HuH-7.5 (cell line): ENCODE measurements at places on chromosomes 2 and 18.

DNA sequence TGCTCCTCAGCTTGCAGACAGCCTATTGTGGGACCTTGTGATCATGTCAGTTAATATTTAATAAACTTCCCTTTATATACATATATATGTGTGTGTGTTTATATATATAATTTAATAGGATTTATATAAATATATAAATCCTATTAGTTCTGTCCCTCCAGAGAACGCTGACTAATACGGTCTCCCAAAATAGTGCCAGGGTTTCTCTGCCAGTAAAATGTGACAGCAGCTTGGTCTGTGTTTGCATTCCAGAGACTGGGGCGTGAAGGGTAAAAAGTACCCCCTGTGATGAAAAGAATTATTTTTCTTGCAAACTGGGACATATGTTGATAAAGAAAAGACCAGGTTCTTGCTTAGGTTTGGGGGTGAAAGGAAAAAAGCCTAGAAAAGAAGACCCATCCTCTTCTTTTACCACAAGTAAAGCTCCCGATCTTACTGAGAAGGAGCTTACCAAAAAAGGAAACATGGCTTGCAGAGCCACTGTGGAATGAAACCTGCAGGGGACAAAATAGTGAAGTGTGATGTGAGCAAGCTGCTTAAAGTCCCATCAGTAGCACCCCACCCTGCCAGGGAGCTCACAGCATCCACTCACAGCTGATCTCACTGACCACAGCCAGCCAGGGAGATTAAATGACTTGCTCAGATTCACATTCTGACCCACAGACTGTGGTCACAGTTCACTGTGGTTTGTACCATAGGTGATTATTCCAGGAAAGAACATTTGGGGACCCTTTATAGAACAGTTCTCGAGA, 110.9 kb upstream of the RMP24 start:
- DNase-seq: no peak

- no peak for DNase-seq
Measured at GRCh38 chr2:72583376-72583775, 242.5 kb downstream of the EXOC6B start.

DNA sequence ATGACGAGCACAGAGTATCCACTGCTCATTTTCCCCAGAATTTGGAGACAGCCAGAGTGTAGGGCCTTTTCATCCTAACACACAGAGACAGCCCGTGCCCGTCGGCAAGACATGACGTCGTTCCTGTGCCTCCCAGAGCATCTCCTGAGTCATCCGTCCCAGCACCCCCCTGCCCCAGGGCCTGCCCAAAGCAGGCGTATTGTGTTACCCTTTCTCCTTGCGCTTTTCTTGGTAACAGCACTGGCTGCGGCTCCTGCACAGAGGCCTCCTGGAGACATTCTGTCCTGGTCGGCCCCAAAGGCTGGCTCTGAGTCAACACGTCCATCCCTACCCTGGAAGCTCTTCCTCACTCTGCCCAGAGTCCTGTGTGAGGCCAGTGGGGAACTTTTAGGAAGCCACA, 217.1 kb downstream of the KLHL29 start:
- DNase-seq: no peak

DNA sequence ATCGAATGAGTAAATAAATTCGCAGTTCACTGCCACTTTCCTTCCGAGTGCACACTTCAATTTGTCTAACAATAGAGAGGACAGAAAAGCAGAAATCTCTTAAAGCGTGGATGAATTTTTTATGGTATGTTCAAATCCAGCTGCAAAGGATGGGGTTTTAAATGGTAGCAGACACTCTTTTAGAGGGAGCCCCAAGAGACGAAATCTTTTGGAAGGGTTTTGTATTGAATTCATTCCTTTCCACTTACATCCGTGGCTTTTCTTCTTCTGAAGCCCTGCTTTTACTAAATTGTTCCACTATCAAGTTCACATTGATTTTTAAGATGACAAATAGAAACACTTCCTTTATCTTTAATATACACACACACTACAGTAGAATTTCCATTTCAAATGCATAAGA, 680.7 kb downstream of the NR4A2 start:
- no peak for DNase-seq

DNA sequence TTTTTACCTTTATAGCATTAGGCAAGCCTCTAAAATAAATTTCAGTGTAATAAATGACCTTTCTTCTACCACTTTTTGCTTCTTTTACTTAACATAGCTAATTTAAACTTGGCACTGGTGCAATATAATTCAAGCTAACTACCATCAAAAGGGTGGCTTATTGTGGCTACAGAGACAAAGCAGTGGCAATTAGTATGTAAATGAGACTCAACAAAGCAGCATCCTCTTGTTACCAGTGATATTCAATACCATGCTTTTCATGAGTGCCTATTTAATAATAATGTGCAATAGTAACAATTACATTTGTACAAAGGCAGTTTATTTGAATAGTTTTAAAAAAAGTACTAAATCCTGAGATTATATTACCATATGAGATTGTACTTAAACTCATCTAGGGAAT, 93.4 kb downstream of the SOS1 start:
- no peak for DNase-seq

DNA sequence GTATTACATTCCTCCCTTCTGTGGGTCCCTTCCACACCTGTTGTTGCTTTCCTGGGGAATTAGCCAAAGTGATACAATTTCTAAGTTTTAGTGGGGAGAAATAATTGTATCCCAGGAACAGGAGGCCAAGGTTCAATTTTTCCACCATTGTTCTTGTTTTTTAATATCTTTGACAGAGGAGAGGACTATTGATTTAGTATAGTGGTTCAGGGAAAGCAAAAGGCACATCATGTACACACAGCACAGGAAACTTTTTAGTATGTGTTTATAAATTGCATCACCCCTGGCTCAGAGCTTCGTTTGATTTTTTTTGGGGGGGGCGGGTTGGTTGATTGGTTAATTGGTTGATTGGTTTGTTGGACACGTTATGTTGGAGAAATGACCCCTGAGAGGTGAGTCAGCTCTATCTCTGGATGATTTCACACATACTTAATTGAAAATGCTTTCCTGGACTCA, 431.6 kb downstream of the PID1 start:
- DNase-seq: no peak

GRCh38 chr2:128354726-128355470, 36.2 kb upstream of the HS6ST1 start:
- DNase-seq: no peak

- no peak for DNase-seq
Measured at GRCh38 chr18:49613641-49614151, 51.8 kb downstream of the LIPG start.

DNA sequence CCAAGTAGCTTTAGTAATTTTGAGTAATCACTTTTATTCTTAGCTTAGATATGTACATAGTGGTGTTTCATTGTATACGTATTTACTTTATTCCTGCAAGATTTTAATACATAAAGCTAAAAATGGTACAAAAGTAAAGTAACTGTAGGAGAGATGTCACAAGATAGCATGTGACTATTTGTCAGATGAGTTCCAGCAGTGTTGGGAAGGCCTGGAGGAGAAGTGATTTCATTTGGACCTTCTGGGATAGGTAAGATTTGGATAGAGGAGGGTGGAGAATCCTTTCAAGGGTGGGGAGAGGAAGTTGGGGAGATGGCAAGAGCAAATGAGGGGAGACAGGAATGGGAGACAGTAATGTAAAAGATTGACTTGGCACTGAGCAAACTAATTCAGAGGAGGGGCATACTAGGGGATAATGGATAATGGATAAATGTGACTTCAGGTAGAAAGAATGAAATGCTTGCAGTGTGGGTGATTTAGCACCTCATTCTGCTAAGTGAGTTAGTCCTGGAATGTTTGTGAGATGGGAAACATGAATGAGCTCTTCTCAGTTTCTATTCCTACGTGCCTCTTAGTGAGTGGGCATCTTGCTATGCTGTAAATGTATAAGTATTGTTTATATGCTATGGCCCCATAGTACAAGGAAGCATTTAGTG, 10.5 kb downstream of the WDR43 start:
- DNase-seq: no peak

- no peak for DNase-seq
Measured at GRCh38 chr2:205915130-205915524, 170.8 kb downstream of the INO80D start.

- no peak for DNase-seq
Measured at GRCh38 chr18:62757399-62758010, 42.2 kb downstream of the PHLPP1 start.

GRCh38 chr2:65370387-65371073, 61.9 kb downstream of the SPRED2 start:
- DNase-seq: no peak

DNA sequence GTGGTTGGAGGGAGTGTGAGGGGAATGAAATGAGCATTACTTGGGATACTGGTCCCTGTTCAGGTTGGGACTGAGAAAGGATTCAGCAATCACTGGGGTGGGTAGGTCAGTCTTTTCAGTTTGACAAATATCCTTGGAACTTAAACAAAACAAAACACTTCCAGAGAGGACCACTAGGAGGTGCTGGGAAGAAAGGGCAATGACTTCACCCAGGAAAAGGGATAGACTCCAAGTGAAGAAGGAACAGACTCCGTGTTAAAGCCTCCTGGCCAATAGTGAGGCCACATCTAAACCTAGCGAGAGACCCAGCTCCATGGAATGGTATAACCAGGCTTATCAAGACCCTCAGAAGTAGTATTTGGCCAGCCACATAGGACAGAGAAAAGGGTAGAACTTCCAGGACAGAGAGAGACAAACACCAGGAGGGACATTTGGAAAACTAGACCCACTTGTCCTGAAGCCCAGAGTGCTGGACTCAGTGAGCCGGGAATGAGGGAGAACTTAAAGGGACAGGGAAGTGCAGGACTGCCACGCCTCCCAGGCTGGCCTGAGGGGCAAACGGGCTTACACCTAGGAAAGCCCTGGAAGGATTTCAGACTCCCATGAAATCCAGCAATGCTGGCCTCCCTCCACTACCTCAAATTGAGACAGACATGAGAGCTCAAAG, 19.6 kb upstream of the KCNG3 start:
- DNase-seq: peak; percentile 36

- no peak for DNase-seq
Measured at GRCh38 chr2:167504061-167504460, 615.8 kb downstream of the XIRP2 start.

DNA sequence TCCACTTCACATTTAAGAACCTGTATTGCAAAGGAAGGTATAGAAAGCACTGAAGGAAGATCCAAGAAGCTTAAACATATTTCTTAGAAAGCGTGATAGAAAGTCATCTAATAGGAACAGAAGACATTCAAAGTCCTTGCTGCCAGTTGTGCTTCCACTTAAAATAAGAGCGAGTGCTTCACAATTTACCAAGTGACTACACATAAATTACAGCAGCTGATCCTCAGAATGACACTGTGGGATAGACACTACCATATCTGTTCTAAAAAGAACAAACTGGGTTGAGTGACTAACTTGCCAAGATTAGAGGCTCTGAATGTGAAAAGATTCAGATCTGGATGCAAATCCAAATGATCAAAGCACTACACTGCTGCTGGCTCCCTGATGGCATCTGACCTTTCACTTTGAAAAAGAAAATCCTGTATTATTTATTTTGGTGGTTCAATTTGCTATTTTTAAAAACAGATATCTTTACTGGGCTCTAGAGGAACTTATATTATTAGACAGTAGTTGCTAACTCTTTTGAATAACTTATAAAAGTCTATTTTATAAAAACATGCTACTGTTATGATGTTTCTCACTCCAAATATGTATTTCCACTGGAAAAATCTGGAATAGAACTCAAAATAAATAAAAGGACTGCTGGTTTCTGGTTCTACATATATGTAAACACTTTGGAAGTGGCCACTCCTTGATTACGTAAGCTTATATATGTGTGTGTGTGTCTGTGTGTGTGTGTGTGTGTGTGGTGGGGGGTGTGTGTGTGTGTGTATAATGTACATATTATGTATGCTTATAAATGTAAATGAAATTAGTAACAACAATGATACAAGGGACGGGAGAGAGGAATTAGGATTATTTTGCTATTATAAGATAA, 57.4 kb downstream of the KIDINS220 start:
- DNase-seq: no peak

- DNase-seq: peak; percentile 6
Measured at GRCh38 chr18:56709463-56709862, 58.3 kb downstream of the WDR7 start.

- no peak for DNase-seq
Measured at GRCh38 chr2:228433721-228434120, 252.2 kb upstream of the SPHKAP start.

- DNase-seq: no peak
Measured at GRCh38 chr2:180698668-180699067, 281.7 kb upstream of the UBE2E3 start.
